Pancreas (tissue), 10 donors: ENCODE measurements at places on chromosomes 16 and 17. TPM values are rescaled to one million over a fixed set of nuclear protein-coding genes. Genes with fewer than 3 reads are reported as not detected.

NHLRC4 gene
- 0.08 TPM for total RNA-seq

SLC13A2 gene
- 0.06 TPM for total RNA-seq

ARSG gene
- 2.0 TPM for total RNA-seq

DNA sequence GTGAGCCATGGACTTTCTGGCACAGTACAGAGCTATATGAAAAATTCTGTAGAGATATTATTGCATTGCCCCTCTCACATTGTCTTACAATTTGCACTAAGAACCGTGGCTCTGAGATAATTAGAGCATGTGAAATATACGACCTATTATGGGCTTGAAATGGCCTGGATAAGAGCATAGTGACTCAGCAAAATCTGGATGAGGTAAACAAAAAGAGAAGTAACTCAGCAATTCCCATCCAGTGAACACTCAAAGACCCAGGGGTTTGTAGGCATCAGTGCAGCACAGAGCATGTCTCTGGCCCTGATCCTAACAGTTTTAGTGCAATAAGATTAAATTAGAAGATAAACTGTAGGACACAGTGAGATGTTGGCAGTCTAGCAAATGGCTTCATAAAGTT is 317.2 kb upstream of the MYOCD start:
- H3K36me3 ChIP-seq = no peaks in the 10 kb centered on the region
- H3K27me3 ChIP-seq = no peaks in the 10 kb centered on the region
- no peak for DNase-seq
- no peak overlapping the region for H3K4me3 ChIP-seq
- H3K27ac ChIP-seq = no peak overlapping the region

DNA sequence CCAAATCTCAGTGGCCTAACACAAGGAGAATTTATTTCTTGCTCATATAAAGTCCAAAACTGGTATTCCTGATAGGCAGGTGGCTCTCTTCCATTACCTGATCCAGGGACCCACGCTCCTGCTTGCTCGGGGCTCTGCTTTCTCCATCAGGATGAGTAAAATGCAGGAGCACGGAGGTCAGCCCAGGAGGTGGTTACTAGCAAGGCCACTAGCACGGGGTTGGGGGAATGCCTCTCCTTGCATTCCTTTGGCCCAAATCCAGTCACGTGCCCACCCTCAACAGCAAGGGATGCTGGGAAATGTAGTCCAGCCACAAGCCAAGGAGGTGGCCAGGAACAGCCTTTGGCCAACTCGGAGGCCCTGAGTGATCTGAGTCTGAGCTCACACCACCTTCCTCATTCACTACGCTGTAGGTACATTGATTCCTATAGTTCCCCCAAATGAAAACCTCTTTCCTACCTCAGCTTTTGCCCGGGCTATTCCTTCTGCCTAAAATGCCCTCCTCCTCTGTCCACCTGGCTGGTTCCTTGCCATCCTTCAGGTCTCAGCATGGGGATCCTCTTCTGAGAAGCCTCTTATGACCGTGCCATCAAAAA is 38.3 kb upstream of the HAPSTR1 start:
- H3K4me3 ChIP-seq = no peak overlapping the region
- no peaks in the 10 kb centered on the region for H3K27me3 ChIP-seq
- DNase-seq = no peak
- no peaks in the 10 kb centered on the region for H3K36me3 ChIP-seq
- no peak overlapping the region for H3K27ac ChIP-seq
- H3K4me1 ChIP-seq = no peaks in the 10 kb centered on the region

TP53TG3 gene
- total RNA-seq = not detected

DNA sequence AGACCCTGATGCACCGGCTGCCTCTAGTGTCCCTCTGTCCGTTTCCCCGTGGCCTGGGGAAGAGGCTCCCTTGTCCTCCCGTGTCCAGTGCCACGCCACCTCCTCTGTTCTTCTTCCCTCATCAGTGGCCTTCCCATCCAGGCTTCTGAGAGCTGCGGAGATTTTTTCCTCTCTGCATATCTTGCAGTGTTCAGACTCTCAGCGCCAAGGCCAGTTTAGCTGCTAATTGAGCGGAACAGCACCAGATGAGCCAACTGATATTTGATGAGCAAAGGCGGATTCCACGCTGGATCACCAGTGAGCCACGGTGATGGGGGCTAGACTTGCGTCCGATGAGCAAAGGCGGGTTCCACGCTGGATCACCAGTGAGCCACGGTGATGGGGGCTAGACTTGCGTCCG is 257.6 kb downstream of the FOXL1 start:
- no peaks in the 10 kb centered on the region for H3K27me3 ChIP-seq
- no peaks in the 10 kb centered on the region for H3K36me3 ChIP-seq
- no peak for DNase-seq
- H3K4me3 ChIP-seq = no peak overlapping the region
- no peak overlapping the region for H3K27ac ChIP-seq

DNA sequence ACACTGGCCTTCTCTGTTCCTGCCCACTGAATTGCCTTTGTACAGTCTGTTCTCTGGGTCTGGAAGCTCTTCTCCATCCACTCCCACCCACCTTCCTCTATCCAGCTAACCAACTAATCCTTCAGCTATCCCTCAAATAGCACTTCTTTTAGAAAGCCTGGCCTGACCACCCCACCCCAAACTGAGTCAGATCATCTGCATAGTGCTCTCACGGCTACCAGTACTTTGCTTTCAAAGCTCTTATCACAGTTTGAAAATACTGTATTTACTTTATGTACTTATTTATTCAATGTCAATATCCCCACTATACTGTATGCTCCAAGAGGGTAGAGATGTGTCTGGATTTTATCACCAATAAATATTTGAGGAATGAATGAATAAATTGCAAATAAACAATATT is 4.5 kb upstream of the CLDN7 start:
- no peak overlapping the region for H3K4me3 ChIP-seq
- no peaks in the 10 kb centered on the region for H3K36me3 ChIP-seq
- H3K27me3 ChIP-seq = no peaks in the 10 kb centered on the region
- DNase-seq = no peak

GRCh38 chr16:14634389-14634725 is 1.6 kb downstream of the BFAR start:
- no peak overlapping the region for H3K4me3 ChIP-seq
- H3K27ac ChIP-seq = no peak overlapping the region
- H3K27me3 ChIP-seq = no peaks in the 10 kb centered on the region
- DNase-seq = no peak
- H3K36me3 ChIP-seq = no peaks in the 10 kb centered on the region

DNA sequence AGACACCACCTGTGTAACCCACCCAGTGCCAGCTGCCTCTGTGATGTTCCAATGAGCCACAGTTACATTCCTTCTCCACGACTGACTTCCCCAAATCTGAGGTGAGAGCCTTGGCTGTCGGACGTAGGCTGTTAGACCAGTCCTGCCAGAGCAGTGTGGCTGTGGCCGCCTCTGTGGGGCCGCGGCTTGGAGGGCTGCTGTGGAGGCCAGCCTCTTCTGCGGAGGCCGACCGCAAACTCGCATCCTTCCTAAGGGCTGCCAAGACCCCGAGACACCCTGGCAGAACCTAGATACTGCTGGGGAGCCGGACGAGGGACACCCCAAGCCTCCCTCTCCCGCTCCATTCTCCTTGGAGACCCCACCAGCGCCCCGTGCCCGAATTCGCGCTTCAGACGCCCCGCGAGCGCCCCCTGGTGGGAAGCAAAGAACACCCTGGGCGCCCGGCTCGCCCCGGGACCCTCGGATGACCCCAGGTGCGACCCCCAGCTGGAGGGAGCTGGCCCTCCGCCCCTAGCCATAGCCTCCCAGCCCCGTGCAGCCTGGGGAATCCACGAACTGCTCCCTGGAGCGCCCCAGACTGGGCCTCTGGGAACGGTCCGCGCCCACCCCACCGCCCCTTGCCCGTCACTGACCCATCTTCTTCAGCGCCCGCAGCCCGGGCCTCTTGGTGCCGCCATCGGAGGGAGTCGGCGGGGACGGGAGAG is 547 bp downstream of the PLCD3 start:
- peak overlapping the region; percentile 45 for H3K27ac ChIP-seq
- peaks cover 5% of the 10 kb centered on the region for H3K4me1 ChIP-seq
- H3K4me3 ChIP-seq = peak overlapping the region; percentile 90
- no peaks in the 10 kb centered on the region for H3K36me3 ChIP-seq
